ENCODE measurements at places on chromosomes 2 and 18.
A peak's percentile ranks its signal among the peaks of the same experiment; 100 is the strongest.

- DNase-seq: no peak
Measured at GRCh38 chr2:159637988-159638501, 21.7 kb upstream of the BAZ2B start.

DNA sequence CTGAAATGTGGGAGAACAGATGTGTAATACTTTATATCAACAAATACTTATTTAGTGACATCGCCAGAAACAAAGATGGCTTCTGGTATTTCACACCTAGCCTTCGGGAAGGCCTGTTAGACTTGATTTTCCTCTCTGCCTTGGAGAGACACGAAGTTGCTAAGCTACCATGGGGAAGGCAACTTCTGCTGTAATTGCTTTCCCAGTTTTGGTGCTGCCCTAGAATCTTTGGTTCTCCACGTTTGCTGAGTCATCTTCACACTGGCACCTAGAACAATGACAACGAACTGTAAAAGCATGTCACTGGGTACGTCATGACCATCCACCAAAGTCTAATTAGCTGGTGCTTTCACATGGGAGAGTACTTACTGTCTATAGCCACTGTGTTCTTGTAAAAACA, 58.7 kb upstream of the ACTR3 start:
- no peak for DNase-seq

GRCh38 chr2:208982831-208983230, 441.0 kb upstream of the MAP2 start:
- DNase-seq: no peak

GRCh38 chr2:28137221-28137620, 246.7 kb downstream of the BABAM2 start:
- DNase-seq: peak; percentile 40

DNA sequence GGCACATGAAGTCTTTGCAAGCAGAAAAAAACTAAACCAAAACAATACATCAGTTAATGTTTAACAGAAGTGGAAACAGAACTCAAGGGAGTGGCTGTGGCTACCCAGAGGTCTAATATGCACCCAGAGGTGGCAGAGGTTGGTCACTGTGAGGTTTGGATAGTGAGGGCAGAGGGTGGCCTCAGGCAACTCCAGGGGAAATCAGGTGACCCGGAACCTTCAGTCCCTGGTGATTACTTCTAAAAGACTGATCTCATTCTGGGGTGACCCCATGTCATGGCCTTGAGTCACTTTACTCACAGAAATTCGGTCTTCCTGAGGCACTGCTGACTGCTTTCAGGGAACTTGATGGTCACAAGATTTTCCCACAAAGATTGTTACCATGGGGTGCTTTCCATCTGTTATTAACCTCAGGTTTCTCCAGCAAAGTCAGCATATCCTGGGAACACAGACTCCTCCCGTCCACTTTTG, 99.4 kb downstream of the TMEM17 start:
- no peak for DNase-seq

- no peak for DNase-seq
Measured at GRCh38 chr2:112889976-112890375, 21.0 kb upstream of the IL37 start.
